ENCODE measurements at places on chromosomes 4 and X. TPM values are rescaled to one million over a fixed set of nuclear protein-coding genes. Genes with fewer than 3 reads are reported as not detected.

The FDCSP gene
- polyA plus RNA-seq = not detected

The ANKRD50 gene
- 2.7 TPM for polyA plus RNA-seq

The CLTRN gene
- polyA plus RNA-seq = 129 TPM

The RNF212 gene
- 20.8 TPM for polyA plus RNA-seq

The NEUROG2 gene
- polyA plus RNA-seq = not detected
